Cortex of kidney (tissue), 1 donor: ENCODE measurements at places on chromosomes 3 and 15.

DNA sequence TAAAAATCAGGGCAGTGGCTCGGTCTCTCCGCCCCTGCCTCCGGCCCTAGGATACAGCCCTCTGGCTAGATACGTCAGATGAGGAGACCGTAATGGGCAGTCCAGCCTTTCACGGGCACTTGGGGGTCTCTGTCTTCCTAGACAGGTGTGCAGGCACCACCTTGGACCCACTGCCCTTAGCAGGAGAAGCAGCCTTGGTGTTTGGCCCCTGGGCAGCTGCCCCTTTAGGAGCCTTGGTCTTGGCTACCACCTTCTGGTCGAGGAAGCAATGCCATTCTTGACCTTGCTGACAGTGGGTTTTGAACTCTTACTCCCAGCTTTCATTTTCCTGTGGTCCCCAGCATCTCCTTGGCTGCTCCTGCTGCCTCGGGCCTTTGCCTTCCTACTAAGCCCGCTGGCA is 149.7 kb upstream of the FRMD4B start:
- no peak for DNase-seq

- no peak for DNase-seq
Observed at GRCh38 chr15:66832664-66833063, 130.6 kb downstream of the SMAD6 start.

- DNase-seq, result no peak
Observed at GRCh38 chr3:156413293-156413892, 141.5 kb downstream of the SSR3 start.

GRCh38 chr15:96303503-96304056 is 26.9 kb upstream of the NR2F2 start:
- DNase-seq, result no peak

- DNase-seq, result no peak
Observed at GRCh38 chr3:184574515-184575417, 13.2 kb downstream of the EPHB3 start.

GRCh38 chr3:194449913-194450312 is 36.9 kb downstream of the ATP13A3 start:
- no peak for DNase-seq

DNA sequence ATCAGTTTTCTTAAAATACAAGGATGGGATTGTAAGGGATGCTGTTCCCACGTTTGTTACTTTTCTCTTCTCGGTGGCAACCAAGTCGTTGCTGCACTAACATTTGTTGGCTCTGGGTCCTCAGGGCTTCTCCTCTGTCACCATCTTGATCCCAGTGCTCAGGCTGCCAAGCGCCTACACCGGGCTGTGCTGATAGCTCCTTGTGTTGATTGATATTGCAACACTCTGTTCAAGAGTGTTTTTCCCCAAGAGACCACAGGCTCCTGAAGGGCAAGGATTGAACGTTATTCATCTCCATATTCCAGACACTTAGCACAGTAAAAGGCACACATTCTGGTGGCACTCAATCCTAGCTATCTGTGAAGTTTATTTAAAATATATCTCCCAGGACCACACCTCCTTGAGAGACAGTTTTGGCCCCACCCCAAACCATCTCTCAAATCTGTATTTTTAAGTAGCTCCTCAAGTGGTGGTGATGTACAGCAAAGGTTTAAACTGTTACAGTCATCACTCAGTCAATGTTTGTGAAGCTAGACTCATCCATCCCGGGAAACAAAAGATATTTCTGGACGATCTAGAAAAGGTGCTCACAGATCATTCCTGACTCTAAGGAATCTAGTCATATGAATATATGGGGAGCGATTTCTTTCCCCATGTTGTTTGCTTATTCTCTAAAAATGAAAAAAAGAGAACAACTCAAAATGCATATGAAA is 38.5 kb upstream of the FOXP1 start:
- no peak for DNase-seq

- DNase-seq, result no peak
Observed at GRCh38 chr15:88083811-88084760, 172.5 kb downstream of the NTRK3 start.

- no peak for DNase-seq
Observed at GRCh38 chr3:187401856-187402255, 33.7 kb downstream of the RTP4 start.

DNA sequence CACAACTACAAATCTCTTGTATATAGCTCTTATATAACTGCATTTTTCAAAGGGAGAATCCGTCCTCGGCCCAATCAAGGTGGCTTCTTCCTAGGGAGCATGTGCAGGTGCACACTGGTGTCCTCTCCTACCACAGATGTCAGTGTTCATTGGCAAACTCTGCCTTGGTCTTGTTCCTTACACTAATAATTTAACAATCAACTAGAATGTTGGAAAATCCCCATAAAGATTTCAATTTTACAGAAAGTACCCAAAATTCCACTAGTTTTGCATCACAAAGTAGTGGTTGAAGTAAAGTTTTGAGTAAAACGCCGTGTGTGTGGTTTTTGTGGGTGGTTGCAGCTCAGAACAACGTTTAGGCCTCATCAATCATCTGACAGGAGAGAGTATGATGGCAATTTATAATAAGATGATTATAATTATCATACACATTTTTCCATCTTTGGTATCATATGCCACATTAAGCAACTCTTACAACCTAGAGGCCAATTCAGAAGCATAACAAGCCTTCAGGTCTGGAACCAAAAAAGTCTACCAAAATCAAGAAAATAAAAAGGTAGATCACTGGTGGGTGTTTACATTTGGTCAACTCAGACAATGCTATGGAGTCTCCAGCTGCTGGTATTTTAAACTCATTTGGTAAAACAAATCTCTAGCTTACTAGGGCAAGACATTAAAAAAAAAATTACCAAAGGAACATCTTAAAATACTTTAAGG is 128.9 kb upstream of the BHLHE40 start:
- DNase-seq, result no peak

DNA sequence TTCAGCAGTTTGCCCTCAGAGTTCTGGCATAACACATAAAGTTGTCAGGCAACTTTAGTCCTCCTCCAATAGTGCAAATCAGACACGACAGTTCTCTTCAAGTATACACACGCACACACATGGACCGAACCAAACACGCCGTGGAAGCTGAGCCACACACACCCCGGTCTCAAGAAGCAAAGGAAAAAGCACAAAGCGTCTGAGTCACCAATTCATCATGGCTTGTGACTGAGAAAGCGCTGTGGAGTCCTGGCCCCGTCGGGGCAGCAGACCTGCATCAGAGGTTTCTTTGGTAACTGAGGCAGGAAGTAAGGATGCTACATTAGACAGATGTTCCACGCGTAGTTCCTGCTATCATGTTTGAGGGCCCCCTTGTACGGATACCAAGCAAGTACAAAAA is 85.7 kb downstream of the VGLL4 start:
- DNase-seq, result no peak

- DNase-seq, result no peak
Observed at GRCh38 chr3:139715743-139716360, 38.1 kb upstream of the NMNAT3 start.

DNA sequence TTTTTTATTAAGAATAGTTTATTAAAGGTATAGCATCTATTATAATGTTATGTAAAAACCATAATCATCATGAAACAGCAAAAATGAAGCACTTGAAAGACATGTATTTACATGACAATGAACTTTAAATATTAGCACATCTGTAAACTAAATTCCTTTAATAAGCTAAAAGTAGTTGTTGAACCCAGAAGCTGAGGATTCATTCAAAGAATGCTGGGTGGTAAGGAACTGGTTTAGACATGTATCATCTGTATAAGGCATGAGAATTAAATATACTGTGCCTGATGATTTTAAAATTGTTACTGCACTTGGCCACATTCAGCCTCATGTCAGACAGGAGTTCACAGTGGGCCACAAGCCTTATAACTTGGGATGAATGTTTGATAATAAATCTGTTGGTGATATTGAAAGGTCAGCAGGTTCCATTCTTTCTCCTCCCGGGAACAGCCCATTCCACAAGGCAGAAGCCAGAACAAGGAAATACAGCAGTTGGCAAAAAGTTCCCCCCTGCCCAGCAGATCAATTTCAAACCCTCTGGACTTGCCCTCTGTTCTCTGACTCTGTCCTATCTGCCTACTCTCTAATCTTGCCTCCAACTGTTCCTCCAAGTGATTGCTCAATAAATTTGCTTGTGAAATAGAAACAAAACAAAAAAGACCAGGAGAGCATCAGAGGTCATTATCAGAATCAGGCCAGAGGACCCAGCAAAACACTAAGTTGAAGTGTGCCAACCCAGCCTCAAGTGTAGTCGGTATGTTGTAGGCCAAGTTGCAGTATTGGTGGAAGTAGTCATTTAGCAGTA is 49.8 kb upstream of the TEX264 start:
- DNase-seq, result no peak

- DNase-seq, result no peak
Observed at GRCh38 chr15:63553388-63553791, 43.8 kb upstream of the FBXL22 start.

DNA sequence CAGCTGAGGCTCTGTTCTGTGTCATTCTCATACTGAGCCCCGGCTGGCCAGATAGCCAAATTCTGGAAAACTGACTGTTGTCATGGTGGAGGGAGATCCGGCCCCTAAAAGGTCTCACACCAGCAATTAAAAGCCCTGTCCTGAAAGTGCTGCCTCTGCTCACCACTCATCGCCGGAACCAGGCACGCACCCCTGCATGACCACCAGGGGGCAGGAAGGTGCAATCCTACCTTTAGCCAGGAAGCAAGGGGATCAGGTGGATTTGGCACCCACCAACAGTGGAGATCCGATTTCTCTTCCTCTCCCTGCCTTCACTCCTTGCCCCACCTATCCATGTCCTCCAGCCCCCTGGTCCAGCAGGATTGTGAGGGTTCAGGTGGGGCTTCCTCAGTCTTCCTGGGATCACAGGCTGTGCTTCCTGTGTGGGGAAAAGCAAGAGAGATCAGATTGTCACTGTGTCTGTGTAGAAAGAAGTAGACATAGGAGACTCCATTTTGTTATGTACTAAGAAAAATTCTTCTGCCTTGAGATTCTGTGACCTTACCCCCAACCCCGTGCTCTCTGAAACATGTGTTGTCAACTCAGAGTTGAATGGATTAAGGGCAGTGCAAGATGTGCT is 16.1 kb upstream of the CACNA2D2 start:
- DNase-seq, result no peak

DNA sequence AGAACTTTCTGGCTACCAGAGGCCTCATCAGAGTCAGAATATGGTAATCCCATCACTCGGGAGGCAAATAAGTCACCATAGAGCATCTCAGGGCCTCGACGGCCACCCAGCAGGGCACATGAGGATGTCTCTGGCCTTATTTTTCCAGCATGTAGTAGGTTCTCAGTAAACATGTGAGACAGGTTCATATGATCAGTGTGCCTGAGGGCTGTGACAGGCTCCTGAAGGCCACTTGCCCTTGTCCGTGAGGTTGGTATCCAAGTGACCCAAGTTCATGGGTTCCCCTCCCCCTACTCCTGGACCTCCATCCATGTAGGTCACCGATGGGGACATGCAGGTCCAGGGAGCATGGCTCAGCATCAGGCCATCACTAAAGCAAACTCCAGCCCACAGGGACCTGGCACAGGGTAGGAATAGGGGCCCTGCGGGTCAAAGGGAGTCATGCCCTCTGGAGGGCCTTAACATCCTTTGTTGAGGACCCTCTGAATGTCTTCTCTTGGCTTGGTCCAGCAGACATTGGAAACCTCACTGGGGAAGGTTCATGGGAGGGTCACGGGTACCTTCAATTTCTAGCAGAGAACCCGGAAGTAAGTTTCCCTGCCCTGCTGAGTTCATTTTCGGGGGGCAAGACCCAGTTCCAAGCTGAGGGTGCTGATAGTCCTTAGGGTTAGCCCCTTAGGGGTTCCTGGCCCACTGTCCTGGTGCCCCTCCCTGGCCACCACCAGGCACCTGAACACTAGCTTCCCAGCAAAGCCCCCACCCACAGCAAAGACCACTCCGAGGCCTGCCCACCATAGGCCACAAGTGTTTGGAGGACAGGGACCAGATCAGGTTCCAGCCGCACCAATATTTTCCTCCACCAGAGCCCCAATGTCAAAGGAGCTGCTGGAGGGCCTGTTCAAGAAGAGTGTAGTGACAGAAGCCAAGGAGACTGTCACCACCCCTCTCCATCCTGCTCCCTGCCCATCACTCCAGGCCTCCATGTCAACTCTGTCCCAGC is 61.1 kb downstream of the ZNF445 start:
- DNase-seq, result no peak

DNA sequence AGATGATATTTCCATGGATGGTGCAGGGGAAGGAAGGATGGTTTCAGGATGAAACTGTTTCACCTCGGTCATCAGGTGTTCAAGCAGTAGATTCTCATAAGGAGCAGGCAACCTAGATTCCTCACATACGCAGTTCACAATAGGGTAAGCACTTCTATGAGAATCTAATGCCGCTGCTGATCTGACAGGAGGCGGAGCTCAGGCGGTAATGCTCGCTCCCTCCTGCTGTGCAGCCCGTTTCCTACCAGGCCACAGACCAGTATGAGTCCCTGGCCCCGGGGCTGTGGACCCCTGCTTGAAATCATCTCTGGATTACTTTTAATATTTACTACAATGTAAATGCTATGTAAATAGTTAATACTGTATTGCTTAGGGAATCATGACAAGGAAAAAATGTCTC is 241.8 kb downstream of the ROBO2 start:
- no peak for DNase-seq

DNA sequence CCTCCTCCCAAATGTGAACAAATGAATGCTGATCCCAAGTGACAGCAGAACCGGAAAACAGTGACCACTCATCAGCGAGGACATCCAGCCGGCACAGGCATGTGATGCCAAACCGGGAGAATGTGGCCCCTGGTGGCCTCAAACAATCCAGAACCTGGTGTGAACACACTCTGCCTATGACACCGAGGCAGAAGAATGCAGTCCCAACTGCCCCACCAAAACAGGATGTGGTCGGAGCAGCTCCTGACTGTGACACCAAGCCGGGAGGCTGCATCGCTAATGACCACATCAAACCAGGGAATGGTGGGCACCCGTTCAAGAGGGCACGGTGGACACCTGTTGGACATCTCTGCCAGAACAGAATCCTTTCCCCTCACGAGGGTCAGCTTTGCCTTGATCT is 15.4 kb downstream of the SCN5A start:
- no peak for DNase-seq

- no peak for DNase-seq
Observed at GRCh38 chr3:5304789-5305683, 117.5 kb downstream of the EDEM1 start.

- no peak for DNase-seq
Observed at GRCh38 chr15:40243126-40243810, 4.4 kb downstream of the PAK6 start.
